H9 (cell line): ENCODE measurements at places on chromosomes 4 and X.

- DNase-seq: no peak
Observed at GRCh38 chr4:30875658-30876269, 155.6 kb downstream of the PCDH7 start.

- DNase-seq: no peak
Observed at GRCh38 chr4:11098461-11098860, 330.2 kb downstream of the HS3ST1 start.

DNA sequence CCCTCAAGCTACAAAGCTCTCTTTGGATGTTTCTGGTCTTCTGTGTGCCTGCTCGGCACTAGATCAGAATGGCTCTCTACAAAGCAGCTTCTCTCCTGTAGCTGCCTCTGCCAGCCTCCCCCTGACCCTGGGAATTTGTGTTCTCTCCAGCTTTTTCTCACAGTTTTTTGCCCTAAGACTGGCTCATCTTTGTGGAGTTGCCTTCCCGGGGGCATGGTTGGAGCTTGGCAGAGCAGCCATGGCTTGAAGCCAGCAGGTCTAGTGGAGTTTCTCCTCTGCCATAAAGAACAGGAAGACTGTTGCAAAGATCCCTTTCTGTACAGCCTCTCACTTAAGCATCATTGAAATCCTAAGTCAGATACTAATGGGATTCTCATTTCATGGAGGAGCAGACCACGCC, 163.3 kb upstream of the MAMLD1 start:
- no peak for DNase-seq

- DNase-seq: no peak
Observed at GRCh38 chrX:11131146-11131545, 20.0 kb downstream of the HCCS start.

GRCh38 chrX:734362-734761, 103.8 kb downstream of the SHOX start:
- no peak for DNase-seq

DNA sequence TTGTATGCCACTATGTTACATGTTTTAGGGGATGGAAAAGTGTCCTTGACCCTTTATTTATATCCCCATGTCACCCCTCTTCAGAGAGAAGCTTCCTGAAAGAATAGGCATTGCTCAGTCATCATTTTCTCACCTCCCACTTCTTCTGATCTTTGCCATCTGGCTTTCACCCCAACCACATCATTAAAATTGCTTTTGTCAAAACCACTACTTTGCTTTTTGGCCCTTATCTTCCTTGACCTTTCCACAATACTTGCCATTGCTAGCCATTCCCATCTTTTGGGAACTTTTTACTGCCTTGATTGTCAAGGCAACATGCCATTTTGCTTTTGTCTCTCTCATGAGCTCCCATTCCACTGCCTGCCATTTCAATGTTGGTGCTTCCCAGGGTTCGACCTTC, 14.9 kb upstream of the FAM9B start:
- DNase-seq: no peak

GRCh38 chrX:44596277-44596676, 53.6 kb upstream of the FUNDC1 start:
- DNase-seq: no peak

GRCh38 chr4:6494431-6495295, 22.2 kb upstream of the PPP2R2C start:
- DNase-seq: peak; percentile 22

DNA sequence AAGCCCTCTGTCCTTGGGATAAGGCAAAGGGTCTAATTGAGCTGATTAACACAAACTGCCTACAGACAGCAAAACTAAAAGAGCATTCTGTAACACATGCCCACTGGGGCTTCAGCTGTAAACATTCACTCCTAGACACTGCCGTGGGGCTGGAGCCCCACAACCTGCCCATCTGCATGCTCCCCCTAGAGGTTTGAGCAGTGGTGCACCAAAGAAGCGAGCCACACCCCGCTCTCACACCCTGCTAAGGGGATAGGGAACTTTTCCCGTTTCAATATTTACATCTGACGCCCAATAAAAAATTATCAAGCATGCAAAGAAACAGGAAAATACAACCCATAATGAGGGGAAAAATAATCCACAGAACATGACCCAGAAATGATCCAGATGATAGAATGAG, 46.9 kb upstream of the HSD17B10 start:
- DNase-seq: peak; percentile 32

DNA sequence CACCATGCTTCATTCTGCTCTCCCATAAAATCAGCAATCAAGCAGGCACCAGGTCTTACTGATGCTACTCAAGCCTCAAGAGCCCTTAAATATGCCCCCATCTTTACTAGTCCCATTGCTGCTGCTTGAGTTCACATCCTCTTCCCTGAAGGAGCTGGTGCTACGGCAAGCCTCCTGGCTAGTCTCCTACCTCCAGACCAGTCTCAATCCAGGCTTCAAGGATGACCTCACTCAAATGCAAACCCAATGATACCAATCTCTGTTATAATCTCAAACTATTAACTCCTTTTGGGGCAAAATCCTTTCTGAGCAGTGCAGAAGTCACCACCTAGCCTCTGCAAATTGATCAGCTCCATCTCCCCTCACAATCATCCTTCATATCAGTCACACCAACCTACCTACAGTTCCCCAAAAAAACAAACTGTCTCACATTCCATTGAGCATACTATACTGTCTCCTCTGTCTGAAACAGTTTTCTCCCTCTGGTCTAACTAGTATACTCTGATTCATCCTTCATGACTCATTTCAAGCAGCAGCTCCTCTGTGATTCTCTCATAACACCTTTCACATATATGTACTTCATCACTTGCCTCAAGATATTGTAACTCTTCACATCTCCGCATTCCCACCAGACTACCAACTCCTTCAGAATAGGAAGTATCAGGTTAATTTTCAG, 30.0 kb downstream of the PAPSS1 start:
- no peak for DNase-seq

- no peak for DNase-seq
Observed at GRCh38 chr4:7000421-7001176, 42.6 kb upstream of the TADA2B start.
